ENCODE measurements at places on chromosomes 5 and 9. TPM values are rescaled to one million over a fixed set of nuclear protein-coding genes. Genes with fewer than 3 reads are reported as not detected.

Gene ZNF346
- total RNA-seq: 8.5 TPM

Gene OMD
- total RNA-seq: 22.7 TPM

Gene PCDHB14
- total RNA-seq: 5.1 TPM

Gene LPAR1
- 20.2 TPM for total RNA-seq

Gene ACSL6
- total RNA-seq: 1.6 TPM

Gene BNC2
- 77.6 TPM for total RNA-seq

Gene MCTP1
- total RNA-seq: 10.0 TPM

Gene SLC45A2
- 0.82 TPM for total RNA-seq

Gene KIF4B
- not detected for total RNA-seq

Gene ADAMTSL2
- total RNA-seq: 27.7 TPM

Gene BRD8
- 27.3 TPM for total RNA-seq

Gene NUTM2F
- not detected for total RNA-seq

Gene PCDHGA11
- 3.0 TPM for total RNA-seq

GRCh38 chr5:148923023-148923422 is 96.6 kb downstream of the ADRB2 start:
- no peak overlapping the region for H3K27ac ChIP-seq
- H3K4me3 ChIP-seq: no peak overlapping the region
- H3K27me3 ChIP-seq: no peaks in the 10 kb centered on the region
- H3K4me1 ChIP-seq: no peaks in the 10 kb centered on the region
- DNase-seq: no peak

GRCh38 chr5:1010641-1011046 is 2.0 kb downstream of the NKD2 start:
- H3K27me3 ChIP-seq: peaks cover 6% of the 10 kb centered on the region
- H3K4me1 ChIP-seq: peaks cover 31% of the 10 kb centered on the region
- no peak overlapping the region for H3K4me3 ChIP-seq
- no peaks in the 10 kb centered on the region for H3K36me3 ChIP-seq

GRCh38 chr9:110317911-110318310 is 19.8 kb downstream of the TXNDC8 start:
- no peak for DNase-seq
- no peaks in the 10 kb centered on the region for H3K4me1 ChIP-seq
- no peak overlapping the region for H3K4me3 ChIP-seq
- H3K27ac ChIP-seq: no peak overlapping the region
- no peaks in the 10 kb centered on the region for H3K27me3 ChIP-seq

GRCh38 chr5:117182104-117182503 is 607.5 kb upstream of the SEMA6A start:
- H3K4me1 ChIP-seq: no peaks in the 10 kb centered on the region
- DNase-seq: no peak
- H3K4me3 ChIP-seq: no peak overlapping the region
- no peak overlapping the region for H3K27ac ChIP-seq

DNA sequence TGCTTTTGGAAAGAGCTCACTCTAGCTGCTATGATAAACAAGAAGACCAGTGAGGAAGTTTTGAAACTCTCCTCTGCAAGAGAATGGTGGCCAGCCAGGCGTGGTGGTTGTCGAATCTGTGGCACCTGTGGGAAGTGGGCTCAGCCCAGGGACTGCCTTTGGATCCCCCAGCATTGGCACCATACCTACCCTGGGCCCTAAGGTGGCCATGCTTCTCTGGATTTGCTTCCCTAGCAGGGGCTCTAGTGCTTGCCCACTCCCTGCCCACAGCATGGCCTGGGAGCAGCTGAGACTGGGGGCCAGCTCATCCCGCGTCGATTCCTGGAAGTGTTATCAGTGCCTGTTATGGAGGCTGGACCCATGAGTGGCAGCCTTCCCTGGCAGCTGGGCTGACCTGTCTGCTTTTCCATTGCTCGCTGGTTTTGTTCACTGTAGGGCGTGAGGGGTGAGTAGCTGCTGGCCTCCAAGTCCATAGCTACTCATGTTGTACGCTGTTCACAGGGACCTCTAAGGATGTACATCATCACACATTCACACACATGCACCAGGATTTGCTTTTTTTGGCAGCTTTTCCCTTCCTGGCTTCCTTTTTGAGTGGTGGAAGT is 2.3 kb downstream of the SLC22A4 start:
- H3K36me3 ChIP-seq: no peaks in the 10 kb centered on the region
- no peak overlapping the region for H3K4me3 ChIP-seq
- peak overlapping the region; percentile 93 for H3K27ac ChIP-seq
- H3K4me1 ChIP-seq: peaks cover 44% of the 10 kb centered on the region
- H3K27me3 ChIP-seq: no peaks in the 10 kb centered on the region

DNA sequence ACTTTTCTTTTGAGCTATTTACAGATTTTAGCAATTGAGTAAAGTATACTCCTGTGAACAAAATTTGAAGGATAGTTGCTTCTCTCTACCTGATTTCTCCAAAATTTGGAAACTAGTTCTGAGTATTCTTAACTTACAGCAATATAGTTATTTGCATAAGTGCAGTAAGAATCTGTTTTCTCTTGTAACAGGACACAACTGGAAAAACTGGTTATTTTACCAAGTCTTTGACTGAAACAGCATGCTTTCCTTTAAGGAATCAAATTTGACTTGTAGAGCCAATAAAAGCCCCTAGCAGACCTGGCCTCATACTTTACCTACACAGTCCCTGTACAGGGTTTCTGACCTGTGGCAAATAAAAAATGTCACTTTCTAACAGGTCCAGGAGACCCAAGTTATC is 301.9 kb upstream of the POU5F2 start:
- H3K27me3 ChIP-seq: no peaks in the 10 kb centered on the region
- DNase-seq: no peak

DNA sequence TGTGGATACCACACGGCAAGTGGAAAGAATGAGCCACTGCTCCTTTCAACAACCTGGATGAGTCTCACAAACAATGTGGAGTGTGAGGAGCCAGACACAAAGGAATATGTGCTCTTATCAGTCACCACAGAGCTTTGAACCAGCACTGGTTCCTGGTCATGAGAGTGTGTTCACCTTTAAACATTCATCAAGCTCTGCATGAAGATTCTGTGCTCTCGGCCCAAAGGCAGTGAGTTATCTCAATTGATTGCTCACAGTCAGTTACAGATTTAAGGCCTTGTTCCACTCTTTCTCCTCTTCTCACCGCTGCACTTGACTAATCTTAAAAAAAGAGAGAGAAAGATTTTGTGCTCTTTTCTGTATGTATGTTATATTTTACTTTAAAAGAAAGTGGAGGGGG is 19.4 kb downstream of the LRSAM1 start:
- H3K36me3 ChIP-seq: peaks cover 37% of the 10 kb centered on the region
- no peaks in the 10 kb centered on the region for H3K27me3 ChIP-seq
- H3K4me3 ChIP-seq: no peak overlapping the region
- no peak for DNase-seq

GRCh38 chr5:38426490-38426889 is 130.0 kb downstream of the LIFR start:
- H3K27me3 ChIP-seq: no peaks in the 10 kb centered on the region
- H3K4me3 ChIP-seq: no peak overlapping the region
- H3K4me1 ChIP-seq: no peaks in the 10 kb centered on the region
- H3K36me3 ChIP-seq: no peaks in the 10 kb centered on the region

DNA sequence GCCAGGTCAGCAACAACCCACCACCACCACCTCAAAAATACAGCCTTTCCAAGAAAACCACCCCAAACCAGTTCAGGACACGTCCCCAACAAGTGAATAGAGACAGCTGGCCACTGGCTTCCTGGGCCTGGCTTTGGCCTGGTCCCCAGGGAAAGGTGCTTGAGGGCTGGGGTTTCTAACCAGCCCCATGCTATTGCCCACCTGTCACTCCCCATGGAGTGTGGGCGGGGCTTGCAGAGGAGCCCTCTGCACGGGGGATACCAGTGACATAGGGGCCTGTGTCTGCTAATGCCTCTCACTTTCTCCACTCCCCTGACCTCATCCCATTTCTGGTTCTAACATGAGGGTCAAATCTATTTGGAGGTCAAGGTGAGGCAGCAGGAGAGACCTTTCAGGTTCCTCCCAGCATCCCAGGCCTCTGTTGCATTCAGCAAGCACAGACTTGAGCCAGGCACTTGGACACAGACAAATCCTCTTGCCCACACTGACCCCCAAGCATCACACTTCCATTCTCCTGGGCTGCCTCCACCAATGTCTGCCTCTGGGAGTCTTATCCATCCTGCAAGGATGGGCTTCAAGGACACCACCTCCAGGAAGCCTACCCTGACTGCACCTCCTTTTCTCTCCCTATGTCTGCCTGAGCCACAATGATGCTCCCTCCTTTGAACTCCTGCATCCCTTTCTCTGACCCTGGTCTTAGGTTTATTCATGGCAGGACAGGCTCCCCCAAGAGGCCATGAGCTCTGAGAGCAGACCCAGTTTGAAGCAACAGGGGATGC is 16.1 kb upstream of the TTLL11 start:
- H3K4me1 ChIP-seq: peaks cover 21% of the 10 kb centered on the region
- H3K36me3 ChIP-seq: no peaks in the 10 kb centered on the region
- H3K27ac ChIP-seq: no peak overlapping the region
- no peaks in the 10 kb centered on the region for H3K27me3 ChIP-seq

DNA sequence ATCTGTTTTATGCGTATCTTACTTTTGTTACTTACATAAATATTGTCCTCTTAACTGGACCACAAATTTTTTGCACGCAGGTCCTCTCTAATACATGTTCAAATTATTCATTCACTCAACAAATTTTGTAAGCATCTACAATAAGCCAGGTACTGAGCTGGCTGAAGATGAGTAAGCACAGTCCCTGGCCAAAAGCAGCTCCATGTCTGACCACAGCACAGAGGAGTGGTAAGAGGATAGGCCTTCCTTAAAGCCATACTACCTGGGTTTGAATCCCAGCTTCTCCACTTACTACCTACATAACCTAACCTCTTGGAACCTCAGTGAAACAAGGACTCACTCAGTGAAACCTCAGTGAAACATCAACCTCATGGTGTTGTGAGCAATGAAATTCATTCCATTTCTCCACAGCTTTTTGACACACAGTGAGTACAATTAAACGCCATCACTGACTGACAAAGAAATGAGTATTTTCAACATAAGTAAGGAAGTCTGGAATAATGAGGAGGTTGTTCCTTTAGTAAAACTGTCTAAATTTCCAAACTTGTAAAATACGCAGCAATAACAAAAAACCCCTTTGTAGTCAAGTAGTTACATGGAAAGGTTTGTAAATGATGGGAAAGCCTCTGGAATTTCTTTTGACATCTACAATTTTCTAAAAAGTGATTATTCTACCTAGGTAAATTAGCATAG is 15.0 kb downstream of the PTAR1 start:
- no peaks in the 10 kb centered on the region for H3K4me1 ChIP-seq
- H3K4me3 ChIP-seq: no peak overlapping the region
- DNase-seq: no peak
- H3K36me3 ChIP-seq: no peaks in the 10 kb centered on the region

GRCh38 chr9:32644698-32645097 is 9.2 kb upstream of the TAF1L start:
- H3K4me3 ChIP-seq: no peak overlapping the region
- no peak overlapping the region for H3K27ac ChIP-seq
- no peak for DNase-seq
- no peaks in the 10 kb centered on the region for H3K4me1 ChIP-seq
- no peaks in the 10 kb centered on the region for H3K27me3 ChIP-seq

GRCh38 chr9:130484362-130485072 is 39.8 kb downstream of the ASS1 start:
- no peaks in the 10 kb centered on the region for H3K27me3 ChIP-seq
- peaks cover 10% of the 10 kb centered on the region for H3K36me3 ChIP-seq
- no peak overlapping the region for H3K27ac ChIP-seq
- H3K4me1 ChIP-seq: no peaks in the 10 kb centered on the region
- no peak overlapping the region for H3K4me3 ChIP-seq
- no peak for DNase-seq

DNA sequence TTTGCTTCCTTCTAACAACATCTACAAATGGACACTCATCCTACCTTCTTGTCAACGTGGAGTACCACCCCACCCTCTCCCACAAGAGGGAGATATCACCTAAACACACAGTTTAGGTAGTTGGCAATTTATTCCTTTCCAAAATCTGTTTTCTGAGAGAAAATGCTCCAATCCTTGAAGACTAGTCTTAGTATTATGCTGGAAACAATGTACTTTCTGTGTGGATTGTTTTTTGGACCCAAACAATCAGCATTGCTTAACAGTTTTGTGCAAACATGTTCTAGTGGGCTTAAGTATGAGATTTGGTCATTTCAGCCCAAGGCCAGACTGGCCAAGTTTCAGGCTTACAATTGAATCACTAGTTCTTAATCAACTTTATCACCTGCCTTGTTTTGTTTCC is 359.1 kb downstream of the ARHGEF28 start:
- no peaks in the 10 kb centered on the region for H3K27me3 ChIP-seq
- no peak for DNase-seq
- no peaks in the 10 kb centered on the region for H3K4me1 ChIP-seq
- H3K27ac ChIP-seq: peak overlapping the region; percentile 25
- no peak overlapping the region for H3K4me3 ChIP-seq

DNA sequence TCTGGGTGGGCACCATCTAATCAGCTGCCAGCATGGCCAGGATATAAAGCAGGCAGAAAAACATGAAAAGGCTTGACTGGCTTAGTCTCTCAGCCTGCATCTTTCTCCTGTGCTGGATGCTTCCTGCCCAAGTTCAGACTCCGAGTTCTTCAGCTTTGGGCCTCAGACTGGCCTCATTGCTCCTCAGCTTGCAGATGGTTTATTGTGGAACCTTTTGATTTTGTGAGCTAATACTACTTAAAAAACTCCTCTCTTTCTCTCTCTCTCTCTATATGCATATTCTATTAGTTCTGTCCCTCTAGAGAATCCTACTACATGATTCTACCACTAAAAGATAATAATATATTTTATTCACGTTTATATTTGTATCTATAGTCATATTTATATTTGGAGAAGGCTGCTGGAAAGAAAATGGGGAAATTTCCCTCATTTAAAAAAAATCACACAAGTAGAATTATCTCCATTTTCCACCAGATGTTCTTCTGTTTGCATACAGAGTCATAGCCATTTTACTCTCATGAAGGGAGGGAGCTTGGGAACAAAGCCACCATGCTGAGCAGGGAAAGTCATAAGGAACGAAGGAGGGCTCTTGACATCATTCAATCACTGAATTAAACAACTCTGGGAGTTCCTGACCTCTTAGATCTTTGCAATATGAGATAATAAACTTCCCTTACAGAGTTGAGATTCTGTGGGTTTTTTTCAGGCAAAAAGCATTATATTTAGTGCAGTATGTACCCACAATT is 1137.4 kb upstream of the CDH18 start:
- no peaks in the 10 kb centered on the region for H3K4me1 ChIP-seq
- no peaks in the 10 kb centered on the region for H3K36me3 ChIP-seq
- H3K4me3 ChIP-seq: no peak overlapping the region
- no peaks in the 10 kb centered on the region for H3K27me3 ChIP-seq
- no peak for DNase-seq
